Non-pigmented ciliary epithelial cell (primary cell): ENCODE measurements at places on chromosomes 13 and 19.

DNA sequence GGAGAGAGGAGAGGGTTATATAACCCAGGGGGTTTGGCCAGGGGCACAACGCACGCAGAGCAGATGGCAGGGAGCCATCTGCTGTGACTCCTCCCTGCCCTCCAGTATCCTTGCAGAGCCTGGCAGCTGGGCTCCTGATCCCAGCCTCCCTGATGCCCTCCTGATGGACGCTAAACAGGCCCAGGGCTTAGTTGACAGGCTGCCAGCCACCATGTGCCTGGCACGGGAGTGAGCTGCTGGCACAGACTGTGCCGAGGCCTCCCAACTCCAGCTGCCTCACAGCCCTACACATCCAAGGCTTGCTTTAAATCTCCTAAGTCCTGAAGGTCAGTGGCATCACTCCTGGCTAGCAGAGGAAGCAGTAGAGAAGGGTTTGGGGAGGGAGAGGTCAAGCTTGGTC lies 16.7 kb downstream of the SYDE1 start:
- no peak for DNase-seq

- DNase-seq = no peak
Observed at GRCh38 chr19:2416321-2417097, 10.9 kb downstream of the TIMM13 start.

DNA sequence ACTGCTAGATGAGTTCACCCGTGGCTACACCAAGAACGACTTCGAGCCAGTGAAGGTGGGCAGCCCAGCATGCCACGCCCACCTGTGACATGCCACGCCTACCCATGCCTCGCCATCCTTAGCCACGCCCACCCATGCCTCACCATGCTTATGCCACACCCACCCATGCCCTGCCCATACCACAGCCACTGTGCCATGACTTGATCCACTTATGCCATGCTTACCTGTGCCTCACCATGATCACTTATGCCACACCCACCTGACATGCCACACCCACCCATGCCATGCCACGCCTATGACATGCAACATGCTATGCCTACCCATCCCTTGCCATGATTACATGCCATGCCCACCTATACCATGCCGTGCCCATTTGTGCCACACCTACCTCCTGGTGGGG lies 12.9 kb upstream of the USE1 start:
- DNase-seq = no peak

DNA sequence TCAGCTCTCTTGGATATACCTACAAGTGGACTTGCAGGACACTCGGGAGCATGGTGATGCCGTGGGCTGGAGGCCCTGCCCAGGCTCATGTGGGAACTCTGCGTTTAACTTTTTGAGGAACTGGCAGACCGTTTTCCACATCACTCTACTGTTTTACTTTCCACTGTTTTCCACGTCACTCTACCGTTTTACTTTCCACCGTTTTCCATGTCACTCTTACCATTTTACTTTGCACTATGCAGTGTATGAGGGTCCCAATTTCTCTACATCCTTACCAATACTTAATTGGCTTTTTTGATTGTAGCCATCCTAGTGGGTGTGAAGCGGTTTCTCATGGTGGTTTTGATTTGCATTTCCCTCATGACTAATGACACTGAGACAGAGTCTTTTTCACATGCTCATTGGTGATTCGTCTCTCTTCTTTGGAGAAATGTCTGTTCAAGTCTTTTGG lies 40.5 kb downstream of the GATAD2A start:
- no peak for DNase-seq

DNA sequence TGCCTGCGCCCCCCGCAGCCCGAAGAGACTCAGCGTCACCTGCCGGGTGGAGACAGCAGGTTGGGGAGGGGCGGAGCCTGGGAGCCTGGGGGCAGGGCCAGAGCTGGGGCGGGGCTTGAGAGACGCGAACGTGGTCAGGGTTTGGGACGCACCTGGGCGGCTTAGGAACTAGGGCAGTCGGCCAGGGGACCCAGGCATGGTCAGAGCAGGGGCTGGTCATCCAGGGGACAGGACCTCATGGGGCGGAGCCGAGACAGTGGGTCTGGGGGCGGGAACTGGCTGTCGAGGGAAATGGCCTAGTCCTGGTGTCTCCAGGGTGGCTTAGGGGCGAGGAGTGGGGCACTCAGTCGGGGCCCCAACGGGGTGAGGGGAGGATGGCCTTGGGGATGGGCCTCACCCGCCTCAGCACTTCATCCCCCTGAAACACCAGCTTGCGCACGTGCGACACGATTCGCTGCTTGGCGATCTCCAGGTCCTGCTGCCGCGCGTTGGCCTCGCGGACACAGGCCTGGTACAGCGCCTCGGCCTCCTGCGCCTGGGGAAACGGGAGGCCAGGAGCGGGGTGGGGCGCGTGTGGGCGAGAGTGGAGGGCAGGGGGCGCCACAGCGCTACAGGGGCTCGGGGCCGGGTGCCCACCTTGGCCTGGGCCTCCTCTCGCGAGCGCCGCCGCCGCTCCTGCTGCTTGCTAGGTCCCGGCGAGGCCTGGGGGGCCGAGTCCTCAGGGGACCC lies 5.8 kb downstream of the GMIP start:
- no peak for DNase-seq

DNA sequence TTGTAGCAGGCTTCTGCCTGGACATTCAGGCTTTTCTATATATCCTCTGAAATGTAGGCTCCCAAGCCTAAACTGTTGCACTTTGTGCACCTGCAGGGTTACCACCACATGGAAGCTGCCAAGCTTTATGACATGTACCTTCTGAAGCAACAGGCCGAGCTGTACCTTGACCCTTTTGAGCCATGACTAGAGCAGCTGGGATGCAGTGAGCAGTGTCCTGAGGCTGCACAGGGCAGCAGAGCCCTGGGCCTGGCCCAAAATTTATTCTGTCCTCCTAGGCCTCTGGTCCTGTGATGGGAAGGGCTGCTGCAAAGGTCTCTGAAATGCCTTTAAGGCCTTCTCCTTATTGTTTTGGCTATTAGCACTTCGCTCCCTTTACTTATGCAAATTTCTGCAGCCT lies 23.5 kb upstream of the CD177 start:
- no peak for DNase-seq

- DNase-seq = no peak
Observed at GRCh38 chr13:100809129-100809390, 134.5 kb upstream of the TMTC4 start.

- no peak for DNase-seq
Observed at GRCh38 chr19:46919324-46919723, 58.5 kb downstream of the ARHGAP35 start.
